DND-41 (cell line): ENCODE measurements at places on chromosomes 2 and 18.

DNA sequence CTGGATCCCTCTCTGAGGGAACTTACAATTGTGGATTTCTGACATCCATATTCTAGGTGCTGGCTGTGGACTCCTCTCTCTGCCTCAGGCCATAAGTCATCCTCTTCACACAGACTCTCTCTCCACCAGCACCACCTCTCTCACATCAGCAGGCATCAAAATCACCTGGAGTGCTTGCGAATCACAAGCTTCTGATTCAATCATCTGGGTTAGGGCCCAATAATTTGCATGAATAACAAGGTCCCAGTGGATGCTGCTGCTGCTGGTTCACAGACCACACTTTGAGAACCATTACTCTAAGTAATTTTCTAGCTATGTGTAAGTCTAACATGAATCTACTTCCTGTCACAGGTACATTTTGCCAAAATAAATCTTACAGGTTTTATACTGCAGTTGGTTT lies 214.9 kb downstream of the DSEL start:
- DNase-seq: no peak

- DNase-seq: no peak
Observed at GRCh38 chr2:191501561-191502168, 176.3 kb upstream of the NABP1 start.

DNA sequence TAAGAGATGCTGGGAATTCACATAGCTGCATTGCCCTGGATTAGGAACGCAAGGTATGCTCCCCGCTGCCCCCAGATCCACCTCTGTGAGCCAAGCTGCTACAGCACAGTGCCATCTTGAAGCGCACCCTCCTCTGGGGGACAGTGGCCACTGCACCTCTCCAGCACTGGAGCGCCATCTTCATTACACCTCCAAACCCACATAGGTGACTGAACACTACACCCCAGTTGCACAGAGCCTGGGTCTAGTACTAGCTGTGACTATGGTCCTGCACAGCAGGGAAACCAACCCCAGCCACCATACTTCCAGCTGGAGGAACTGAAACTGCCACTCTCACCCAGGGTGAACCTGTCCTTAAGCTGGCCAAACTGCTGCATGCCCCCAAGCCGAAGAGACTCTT lies 84.6 kb downstream of the TMEM237 start:
- no peak for DNase-seq

DNA sequence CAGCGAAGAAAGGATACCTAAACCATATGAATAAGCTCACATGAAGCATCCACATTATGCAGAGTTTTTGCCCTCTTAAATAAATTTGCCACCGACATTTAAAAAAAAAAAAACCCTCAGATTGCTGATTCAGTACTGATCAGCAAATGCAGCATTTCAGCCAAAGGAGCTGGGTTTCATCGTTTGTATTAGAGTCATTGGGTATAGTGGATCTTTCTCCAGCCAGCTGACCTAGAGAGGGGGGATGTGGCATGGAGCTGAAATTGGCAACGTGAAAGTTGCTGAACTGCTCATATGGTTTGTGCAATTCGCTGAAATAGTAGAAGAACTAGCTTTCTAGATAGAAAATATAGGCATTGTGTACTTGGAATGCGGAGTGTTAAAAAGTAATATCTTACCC lies 73.5 kb upstream of the ZNF397 start:
- no peak for DNase-seq

DNA sequence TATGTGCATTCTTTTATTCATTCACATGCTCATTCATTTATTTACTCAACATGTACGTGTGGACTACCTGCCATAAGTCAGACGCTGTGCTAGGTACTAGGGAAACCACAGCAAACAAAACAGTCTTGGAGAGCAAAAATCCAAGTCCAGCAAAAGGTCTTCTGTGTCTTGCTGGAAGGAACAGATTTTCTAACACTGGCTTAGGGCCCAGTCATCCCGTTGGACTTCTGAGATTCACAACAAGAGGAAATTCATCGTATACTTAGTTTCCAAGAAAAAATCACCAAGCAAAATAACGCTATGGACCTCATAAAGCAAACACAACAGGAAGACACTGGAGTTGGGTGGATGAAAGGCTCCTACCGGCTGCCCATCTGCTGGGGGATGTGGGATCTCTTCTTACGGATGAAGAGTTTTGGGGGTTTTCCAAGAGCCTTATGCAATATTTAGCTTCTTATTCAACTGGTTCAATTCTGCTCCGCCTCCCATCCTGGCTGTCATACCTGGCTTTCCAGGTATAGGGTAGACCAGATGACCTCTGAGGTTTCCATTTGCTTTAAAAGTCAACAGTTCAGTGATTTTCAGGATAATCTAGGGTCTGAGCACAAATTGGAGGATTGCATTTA lies 262.7 kb downstream of the HAUS1 start:
- DNase-seq: no peak

GRCh38 chr2:3460831-3461800 lies 58.2 kb downstream of the ADI1 start:
- no peak for DNase-seq

DNA sequence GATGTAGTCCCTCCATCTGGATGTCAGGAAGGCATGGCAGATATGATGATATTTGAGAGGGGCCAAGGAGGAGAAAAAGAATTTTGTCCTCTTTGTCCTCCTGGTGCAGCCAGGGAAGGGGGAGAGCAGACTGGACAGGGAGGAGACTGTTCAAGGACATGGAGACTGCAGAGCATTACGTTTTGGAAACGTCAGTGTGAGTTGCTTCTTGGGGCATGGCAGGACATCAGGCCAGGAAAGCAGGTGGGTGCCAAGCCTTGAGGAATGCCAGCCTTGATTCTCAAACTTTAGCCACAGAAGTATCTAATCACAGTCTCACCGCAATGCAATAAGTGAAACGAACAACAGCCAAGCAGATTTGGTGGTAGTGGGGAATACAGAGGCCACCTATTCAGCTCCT lies 66.2 kb downstream of the BMP10 start:
- DNase-seq: no peak
